ENCODE measurements at places on chromosomes 12 and 14. TPM values are rescaled to one million over a fixed set of nuclear protein-coding genes. Genes with fewer than 3 reads are reported as not detected.

The STXBP6 gene
- total RNA-seq: 2.0 TPM

The PCK2 gene
- total RNA-seq: 21.2 TPM

The TAS2R8 gene
- not detected for total RNA-seq

The IRAK3 gene
- 0.91 TPM for total RNA-seq

The EIF2S3B gene
- total RNA-seq: 0.77 TPM

The MAGOHB gene
- 53.4 TPM for total RNA-seq

The CCDC88C gene
- total RNA-seq: 5.6 TPM

The SLC7A8 gene
- 1.7 TPM for total RNA-seq

All from A549 treated with Mapracorat at 1 μM for 4 hours (cell line).